ENCODE measurements at places on chromosomes 11 and 22. TPM values are rescaled to one million over a fixed set of nuclear protein-coding genes. Genes with fewer than 3 reads are reported as not detected.

Gene ZP1
- polyA plus RNA-seq: 0.36 TPM

- no peak for DNase-seq
Measured at GRCh38 chr22:39264349-39265038, 19.7 kb upstream of the PDGFB start.

GRCh38 chr11:130211781-130212401 is 52.3 kb downstream of the ST14 start:
- DNase-seq: no peak

DNA sequence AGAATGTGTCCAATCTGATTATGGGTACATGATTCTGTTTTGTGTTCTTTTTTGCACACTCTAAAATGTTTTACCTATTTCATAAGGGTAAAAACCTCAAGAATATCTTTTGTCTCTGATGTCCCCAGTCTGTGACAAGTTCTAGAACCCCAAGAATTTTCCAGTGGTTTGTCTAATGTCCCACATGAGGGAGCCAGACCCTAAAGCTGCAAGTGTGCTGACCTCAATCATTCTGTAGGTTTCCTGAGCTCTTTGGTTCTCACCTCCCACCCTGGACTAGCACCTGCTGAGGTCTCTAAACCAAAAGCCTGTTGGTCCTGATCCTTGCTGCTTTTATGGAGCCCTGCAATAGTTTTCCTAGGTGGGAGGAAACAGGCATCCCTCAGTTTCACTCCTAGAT is 149.8 kb upstream of the MPPED2 start:
- DNase-seq: no peak

- no peak for DNase-seq
Measured at GRCh38 chr11:2312232-2313042, 10.6 kb downstream of the TSPAN32 start.

All from hindlimb muscle (tissue), 1 donor.